ENCODE measurements at places on chromosomes 1 and 21. TPM values are rescaled to one million over a fixed set of nuclear protein-coding genes. Genes with fewer than 3 reads are reported as not detected.

Gene HSPA6
- total RNA-seq = 0.75 TPM

Gene FCAMR
- not detected for total RNA-seq

Gene PROK1
- total RNA-seq = not detected

Gene GJA4
- total RNA-seq = 68.6 TPM

Gene KCNJ9
- not detected for total RNA-seq

Gene STUM
- total RNA-seq = not detected

Gene RUNX3
- total RNA-seq = under 0.01 TPM

Gene PLPP3
- 17.1 TPM for total RNA-seq

Gene NR5A2
- total RNA-seq = 35.0 TPM

Gene NUDT4B
- total RNA-seq = 8.1 TPM

Gene TRIM45
- 1.3 TPM for total RNA-seq

Gene RBM15
- total RNA-seq = 38.4 TPM

Gene OMA1
- 22.5 TPM for total RNA-seq

Gene AMPD1
- total RNA-seq = not detected

Gene FCRL3
- not detected for total RNA-seq

Gene GBP5
- total RNA-seq = 0.09 TPM

Gene DIO1
- total RNA-seq = not detected

Gene FAM151A
- not detected for total RNA-seq

Gene GJB4
- total RNA-seq = not detected

Gene BSND
- not detected for total RNA-seq

Gene TRNP1
- 22.8 TPM for total RNA-seq

Gene COX20
- 15.9 TPM for total RNA-seq

Gene TMPRSS15
- not detected for total RNA-seq

Gene MRPL39
- 43.5 TPM for total RNA-seq

Gene FCRL1
- not detected for total RNA-seq

Gene PDZK1
- 0.19 TPM for total RNA-seq

Gene DCAF8
- 66.8 TPM for total RNA-seq

Gene CLCNKB
- total RNA-seq = not detected

Gene DNAJC6
- total RNA-seq = 2.4 TPM

Gene LIPI
- not detected for total RNA-seq

Gene FRRS1
- 2.1 TPM for total RNA-seq

Gene GPR37L1
- not detected for total RNA-seq

Gene RIMKLA
- total RNA-seq = under 0.01 TPM

Gene SEMA4A
- total RNA-seq = 0.27 TPM

Gene TIE1
- total RNA-seq = 694 TPM

Gene KLHDC7A
- not detected for total RNA-seq

Gene RNU1-4
- total RNA-seq = 5,329 TPM

Gene CATSPERE
- total RNA-seq = 0.28 TPM

Gene KANK4
- not detected for total RNA-seq

Gene MTR
- total RNA-seq = 34.5 TPM

Gene LCE6A
- not detected for total RNA-seq

Gene UTS2
- not detected for total RNA-seq

Gene ATP1A4
- not detected for total RNA-seq

Gene RGSL1
- total RNA-seq = not detected

Gene LCE1F
- not detected for total RNA-seq

Gene ADGRL4
- 201 TPM for total RNA-seq

Gene CLIC4
- total RNA-seq = 279 TPM

Gene TTC39A
- 0.85 TPM for total RNA-seq

Gene ASCL5
- not detected for total RNA-seq

Gene PLA2G2C
- total RNA-seq = not detected

Gene C1orf185
- not detected for total RNA-seq

Gene RHOU
- 0.27 TPM for total RNA-seq

Gene REN
- not detected for total RNA-seq

Gene KRTAP6-1
- total RNA-seq = not detected

Gene OR2T33
- total RNA-seq = not detected

Gene LCE3E
- total RNA-seq = not detected

Gene TDRD10
- 2.5 TPM for total RNA-seq

Gene AK2
- 88.6 TPM for total RNA-seq

Gene NECTIN4
- 0.19 TPM for total RNA-seq

Gene ARID1A
- total RNA-seq = 21.8 TPM

All from endothelial cell of coronary artery (primary cell).